Lower lobe of right lung (tissue), 2 donors: ENCODE measurements at places on chromosomes 6 and 20. TPM values are rescaled to one million over a fixed set of nuclear protein-coding genes. Genes with fewer than 3 reads are reported as not detected.
A peak's percentile ranks its signal among the peaks of the same experiment; 100 is the strongest.

Gene SLC13A3
- 2.0 TPM for total RNA-seq

Gene BTN1A1
- not detected for total RNA-seq

GRCh38 chr20:56259948-56260347 is 11.4 kb downstream of the MC3R start:
- H3K36me3 ChIP-seq = no peaks in the 10 kb centered on the region
- H3K27me3 ChIP-seq = peaks cover 16% of the 10 kb centered on the region
- DNase-seq = no peak
- no peaks in the 10 kb centered on the region for H3K4me1 ChIP-seq
- H3K4me3 ChIP-seq = no peak overlapping the region

- no peaks in the 10 kb centered on the region for H3K27me3 ChIP-seq
- no peak overlapping the region for H3K4me3 ChIP-seq
- no peaks in the 10 kb centered on the region for H3K36me3 ChIP-seq
- no peaks in the 10 kb centered on the region for H3K4me1 ChIP-seq
- no peak overlapping the region for H3K27ac ChIP-seq
Measured at GRCh38 chr6:125701354-125701668, 48.1 kb upstream of the HEY2 start.

Gene LINC00237
- not detected for total RNA-seq

Gene TUBB2B
- 0.59 TPM for total RNA-seq

GRCh38 chr6:136783495-136784270 is 8.6 kb downstream of the MAP3K5 start:
- no peaks in the 10 kb centered on the region for H3K27me3 ChIP-seq
- peak overlapping the region; percentile 70 for H3K27ac ChIP-seq
- H3K4me1 ChIP-seq = peaks cover 89% of the 10 kb centered on the region
- peak; percentile 69 for DNase-seq

- peaks cover 2% of the 10 kb centered on the region for H3K36me3 ChIP-seq
- peak; percentile 73 for DNase-seq
- H3K27ac ChIP-seq = peak overlapping the region; percentile 33
- H3K27me3 ChIP-seq = no peaks in the 10 kb centered on the region
- no peak overlapping the region for H3K4me3 ChIP-seq
Measured at GRCh38 chr20:17648791-17649730, 33.0 kb downstream of the RRBP1 start.

- no peak overlapping the region for H3K27ac ChIP-seq
- DNase-seq = no peak
- no peaks in the 10 kb centered on the region for H3K4me1 ChIP-seq
- peaks cover 63% of the 10 kb centered on the region for H3K36me3 ChIP-seq
- H3K27me3 ChIP-seq = no peaks in the 10 kb centered on the region
- no peak overlapping the region for H3K4me3 ChIP-seq
Measured at GRCh38 chr6:89793586-89793985, 26.0 kb downstream of the MDN1 start.

- no peak for DNase-seq
- H3K4me1 ChIP-seq = no peaks in the 10 kb centered on the region
- no peak overlapping the region for H3K27ac ChIP-seq
- H3K4me3 ChIP-seq = no peak overlapping the region
- H3K36me3 ChIP-seq = no peaks in the 10 kb centered on the region
Measured at GRCh38 chr6:40232698-40233097, 298.4 kb upstream of the MOCS1 start.

Gene SPATA25
- total RNA-seq = 1.1 TPM

Gene MYMX
- total RNA-seq = not detected

GRCh38 chr20:45017281-45017680 is 51.0 kb downstream of the STK4 start:
- H3K27me3 ChIP-seq = no peaks in the 10 kb centered on the region
- no peak overlapping the region for H3K27ac ChIP-seq
- peaks cover 59% of the 10 kb centered on the region for H3K36me3 ChIP-seq
- no peaks in the 10 kb centered on the region for H3K4me1 ChIP-seq

GRCh38 chr6:118758946-118759345 is 107.6 kb upstream of the CEP85L start:
- H3K27ac ChIP-seq = peak overlapping the region; percentile 24
- peaks cover 4% of the 10 kb centered on the region for H3K4me1 ChIP-seq
- H3K36me3 ChIP-seq = no peaks in the 10 kb centered on the region
- H3K27me3 ChIP-seq = no peaks in the 10 kb centered on the region
- DNase-seq = no peak

Gene BEND6
- 0.32 TPM for total RNA-seq

GRCh38 chr6:106026748-106027715 is 59.1 kb upstream of the PRDM1 start:
- H3K4me3 ChIP-seq = no peak overlapping the region
- H3K27ac ChIP-seq = no peak overlapping the region
- peaks cover 9% of the 10 kb centered on the region for H3K27me3 ChIP-seq
- peaks cover 14% of the 10 kb centered on the region for H3K4me1 ChIP-seq
